ENCODE measurements at places on chromosomes 1 and 21.

DNA sequence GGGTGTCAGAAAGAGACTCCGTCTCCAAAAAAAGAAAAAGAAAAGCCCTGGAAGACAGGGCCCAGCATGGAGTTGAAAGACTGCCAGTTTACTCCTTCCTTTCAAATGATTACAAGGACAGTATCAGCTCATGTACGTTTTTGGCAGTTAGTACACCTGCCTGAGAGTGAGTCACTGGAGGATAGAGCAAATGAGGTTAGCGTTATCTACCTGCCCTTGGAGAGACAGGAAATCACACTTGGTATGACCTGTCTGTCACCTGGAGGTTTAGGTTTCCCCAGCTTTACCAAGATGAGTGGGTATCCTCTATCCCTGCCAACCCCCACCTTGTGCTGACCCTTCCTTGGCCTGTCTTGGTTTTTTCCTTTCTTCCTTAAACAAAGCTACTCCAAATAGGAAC, 96.8 kb upstream of the BMP8A start:
- no peak for DNase-seq

GRCh38 chr1:232292239-232292638, 337.7 kb downstream of the SIPA1L2 start:
- DNase-seq = no peak

DNA sequence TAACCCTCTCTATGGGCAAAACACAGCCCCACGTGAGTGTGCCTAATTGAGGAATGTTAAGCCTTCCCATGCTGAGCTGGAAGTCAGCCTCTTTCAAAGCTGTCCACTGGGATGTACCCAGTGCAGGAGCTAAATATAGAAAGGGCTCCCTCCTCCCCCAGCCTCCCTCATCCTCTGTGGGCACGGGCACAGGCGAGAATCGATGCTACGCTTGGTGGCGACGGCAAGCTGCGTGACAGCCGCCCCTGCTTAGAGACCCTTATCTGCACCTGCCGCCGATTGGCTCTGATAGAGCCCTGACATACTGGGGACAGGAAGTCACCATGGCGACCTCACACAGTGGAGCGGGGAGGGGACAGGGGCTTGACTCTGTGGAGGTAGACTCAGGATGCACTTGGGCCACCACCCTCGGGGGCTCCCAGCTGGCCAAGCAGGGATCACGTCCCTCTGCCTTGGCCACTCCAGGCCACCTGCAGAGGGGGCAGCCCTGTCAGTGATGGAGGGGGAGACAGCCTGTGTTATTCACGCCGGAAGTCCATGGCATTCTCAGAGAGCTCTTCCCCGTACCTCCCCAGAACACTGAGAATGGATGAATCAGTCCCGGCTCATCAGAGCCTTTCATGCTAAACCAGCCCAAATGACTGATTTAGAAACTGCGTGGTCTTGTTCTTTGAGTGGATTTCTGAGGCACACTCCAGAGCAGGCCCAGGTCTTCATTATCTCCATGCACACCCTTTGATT, 84.8 kb downstream of the KCND3 start:
- DNase-seq = no peak

- no peak for DNase-seq
These were observed 17.7 kb upstream of the OBSCN start for GRCh38 chr1:228190182-228190581.

DNA sequence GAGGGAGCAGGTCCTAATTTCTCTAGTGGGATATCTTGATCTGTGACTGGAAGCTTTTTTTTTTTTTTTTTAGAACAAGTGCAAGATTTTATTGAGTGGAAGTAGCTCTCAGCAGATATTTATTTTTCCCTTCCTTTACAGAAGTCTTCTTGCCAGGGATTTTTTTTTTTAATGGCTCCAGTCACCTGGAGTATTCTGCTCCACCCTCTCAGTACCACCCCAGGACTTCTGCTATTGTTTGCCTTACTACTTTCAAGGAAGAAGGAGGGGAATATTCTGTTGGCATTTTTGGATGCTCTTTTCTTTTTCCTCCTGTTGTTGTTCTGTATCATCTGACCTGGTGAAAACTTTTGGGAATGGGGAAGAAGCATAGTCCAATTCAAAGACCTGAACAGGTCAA, 23.1 kb upstream of the CYP2J2 start:
- DNase-seq = no peak

DNA sequence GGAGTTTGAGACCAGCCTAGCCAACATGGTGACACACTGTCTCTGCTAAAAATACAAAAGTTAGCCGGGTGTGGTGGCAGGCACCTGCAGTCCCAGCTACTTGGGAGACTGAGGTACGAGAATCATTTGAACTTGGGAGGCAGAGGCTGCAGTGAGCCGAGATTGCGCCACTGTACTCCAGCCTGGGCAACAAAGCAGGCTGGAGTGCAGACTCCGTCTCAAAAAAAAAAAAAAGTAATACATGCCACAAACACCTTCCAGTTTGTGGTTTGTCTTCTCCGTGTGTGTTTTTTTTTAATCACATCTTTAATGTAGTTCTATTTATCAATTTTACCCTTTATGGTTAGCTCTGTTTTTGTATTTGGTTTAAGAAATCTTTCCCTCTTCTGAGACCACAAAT, 22.3 kb downstream of the POGZ start:
- no peak for DNase-seq

DNA sequence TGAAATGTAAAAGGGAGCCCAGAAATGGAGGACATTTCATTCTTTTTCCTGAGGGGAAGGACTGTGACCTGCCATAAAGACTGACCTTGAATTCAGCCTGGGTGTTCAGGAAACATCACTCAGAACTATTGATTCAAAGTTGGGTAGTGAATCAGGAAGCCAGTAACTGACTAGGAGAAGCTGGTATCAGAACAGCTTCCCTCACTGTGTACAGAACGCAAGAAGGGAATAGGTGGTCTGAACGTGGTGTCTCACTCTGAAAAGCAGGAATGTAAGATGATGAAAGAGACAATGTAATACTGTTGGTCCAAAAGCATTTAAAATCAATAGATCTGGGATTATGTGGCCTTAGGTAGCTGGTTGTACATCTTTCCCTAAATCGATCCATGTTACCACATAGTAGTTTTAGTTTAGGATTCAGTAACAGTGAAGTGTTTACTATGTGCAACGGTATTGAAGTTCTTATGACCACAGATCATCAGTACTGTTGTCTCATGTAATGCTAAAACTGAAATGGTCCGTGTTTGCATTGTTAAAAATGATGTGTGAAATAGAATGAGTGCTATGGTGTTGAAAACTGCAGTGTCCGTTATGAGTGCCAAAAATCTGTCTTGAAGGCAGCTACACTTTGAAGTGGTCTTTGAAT, 2.9 kb downstream of the RGS2 start:
- DNase-seq = no peak

DNA sequence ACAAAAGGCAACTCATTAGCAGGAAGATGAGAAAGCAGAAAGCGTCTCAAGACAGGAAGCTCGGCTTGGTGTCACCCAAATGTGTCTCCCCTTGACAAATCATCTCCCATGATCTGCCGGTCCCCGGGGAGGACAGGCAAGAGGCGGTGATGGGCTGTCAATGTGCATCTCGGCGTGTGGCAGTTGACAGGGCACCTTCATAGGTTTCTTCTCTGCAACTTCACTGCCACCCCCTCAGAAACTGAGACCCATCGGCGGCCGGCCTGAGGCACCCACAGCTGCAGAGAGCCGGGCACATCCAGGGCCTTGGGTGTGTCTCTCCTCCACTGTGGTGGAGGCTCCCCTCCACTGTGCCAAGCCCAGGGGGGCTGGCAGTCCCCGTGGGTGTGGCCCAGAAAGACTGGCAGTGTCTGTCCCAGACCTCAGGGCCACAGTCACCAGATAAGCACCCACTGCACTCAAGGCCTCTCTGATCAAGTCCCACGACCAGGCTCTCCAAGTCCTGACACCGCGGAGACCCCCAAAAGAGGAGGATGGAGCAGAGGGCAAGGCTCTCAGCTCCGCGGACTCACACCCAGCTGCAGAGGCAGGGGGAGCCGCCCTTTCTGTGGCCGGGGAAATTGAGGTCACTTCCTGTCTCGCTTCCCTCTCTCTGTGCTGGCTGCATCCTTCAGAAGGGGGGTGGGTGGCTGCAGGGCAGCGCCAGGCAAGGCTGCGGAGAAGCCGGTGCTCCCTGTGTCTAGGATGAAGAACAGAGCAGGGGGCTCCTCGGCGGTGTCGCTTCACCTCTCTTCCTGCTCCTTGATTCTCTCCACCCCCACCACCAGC, 39.6 kb upstream of the LBR start:
- DNase-seq = peak; percentile 80

DNA sequence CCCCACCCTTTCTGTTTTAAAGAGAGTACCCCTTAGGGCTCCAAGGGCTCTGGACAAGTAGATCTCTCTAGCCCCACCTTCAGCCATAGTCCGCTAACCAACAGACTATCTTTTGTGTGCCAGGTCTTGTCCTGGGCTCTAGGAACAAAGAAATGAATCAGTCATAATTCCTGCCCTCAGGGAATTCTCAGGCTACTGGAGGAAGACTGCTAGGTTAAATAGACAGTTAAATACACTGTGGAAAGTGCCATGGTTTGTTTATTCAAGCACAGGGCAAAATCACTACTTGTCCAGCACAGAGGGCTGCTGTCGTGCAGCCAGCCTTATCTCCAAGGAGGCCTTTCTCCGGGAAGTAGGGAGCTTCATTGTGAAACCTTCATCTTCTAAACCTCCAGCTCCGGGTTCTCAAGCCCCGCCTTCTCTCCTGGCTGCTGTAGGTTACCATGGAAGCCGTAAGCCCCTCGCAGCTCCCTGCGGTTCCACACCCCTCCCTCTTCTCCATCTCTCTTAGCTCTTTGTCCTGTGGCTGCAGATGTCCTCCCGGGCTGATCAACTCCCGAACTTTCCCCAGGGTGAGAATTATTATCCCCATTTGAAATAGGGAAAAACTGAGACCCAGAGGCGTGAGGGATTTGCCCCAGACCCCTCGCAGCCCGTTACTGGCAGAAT, 29.8 kb downstream of the SHISAL2A start:
- DNase-seq = no peak

- no peak for DNase-seq
These were observed 196.7 kb upstream of the DAB1 start for GRCh38 chr1:57620605-57621004.

DNA sequence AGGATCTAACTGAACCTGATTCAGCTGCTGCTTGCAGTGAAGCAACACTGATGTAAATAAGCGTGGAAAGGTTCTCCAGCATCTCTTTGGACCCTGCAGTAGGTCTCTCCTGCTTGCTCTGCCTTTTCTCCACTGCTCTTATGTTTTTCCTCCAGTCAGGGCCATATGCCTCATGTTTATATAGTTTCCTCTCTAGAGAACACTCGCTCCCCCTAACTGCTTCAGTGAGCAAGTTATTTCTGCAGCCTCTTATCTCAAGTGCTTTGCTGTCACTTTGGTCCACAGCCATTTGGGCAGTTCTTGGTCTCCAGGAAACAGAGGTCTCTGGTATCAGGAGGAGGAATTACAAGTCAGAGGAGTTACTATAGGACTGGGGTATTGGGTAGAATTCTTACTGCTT, 5.3 kb downstream of the PRUNE1 start:
- DNase-seq = no peak

DNA sequence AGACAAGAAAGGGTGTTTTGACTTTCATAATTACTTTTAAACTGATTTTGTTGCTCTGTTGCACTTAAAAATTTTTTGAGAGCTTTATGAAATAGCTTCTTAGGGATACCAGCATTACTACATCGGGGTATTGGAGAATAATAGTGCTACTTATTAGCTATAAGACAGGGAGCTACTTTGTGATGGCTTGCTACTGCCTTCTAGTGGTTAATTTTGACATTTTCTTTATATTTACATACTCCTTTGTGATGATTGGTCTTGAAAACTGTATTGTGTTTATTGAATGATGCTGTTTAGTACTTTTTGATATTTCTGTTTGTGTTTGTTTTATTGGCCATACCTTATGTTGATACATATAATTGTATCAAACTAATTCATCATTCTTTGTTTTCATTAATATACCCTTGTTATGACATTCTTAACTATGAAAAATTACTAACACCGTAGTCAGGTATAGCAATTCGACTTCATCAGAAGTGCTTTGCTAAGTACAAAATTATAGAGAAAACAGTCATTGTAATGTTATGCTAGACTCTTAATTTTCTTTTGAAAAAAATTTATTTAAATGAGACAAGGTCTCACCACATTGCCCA, 85.5 kb downstream of the CLIC4 start:
- peak; percentile 38 for DNase-seq

GRCh38 chr1:161381707-161382106, 14.0 kb upstream of the CFAP126 start:
- no peak for DNase-seq

DNA sequence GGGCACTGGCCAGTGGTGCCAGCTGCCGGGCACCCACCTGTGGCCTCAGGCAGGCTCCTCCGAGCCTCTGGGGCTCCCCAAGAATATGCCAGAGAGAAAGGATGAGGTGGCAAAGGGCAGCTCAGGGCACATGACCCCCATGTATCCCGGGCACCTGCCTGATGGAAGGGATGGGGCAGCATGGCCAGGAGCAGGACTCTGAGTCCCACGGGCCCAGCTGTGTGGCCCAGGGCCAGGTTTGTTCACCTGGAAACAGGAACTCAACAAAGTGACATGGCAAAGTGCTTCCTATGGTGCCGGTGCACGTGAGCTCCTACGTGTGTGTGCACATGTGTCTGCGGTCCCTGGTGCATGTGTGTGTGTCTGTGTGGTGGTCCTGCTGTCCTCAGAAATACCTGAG, 9.5 kb upstream of the GPR153 start:
- DNase-seq = no peak

DNA sequence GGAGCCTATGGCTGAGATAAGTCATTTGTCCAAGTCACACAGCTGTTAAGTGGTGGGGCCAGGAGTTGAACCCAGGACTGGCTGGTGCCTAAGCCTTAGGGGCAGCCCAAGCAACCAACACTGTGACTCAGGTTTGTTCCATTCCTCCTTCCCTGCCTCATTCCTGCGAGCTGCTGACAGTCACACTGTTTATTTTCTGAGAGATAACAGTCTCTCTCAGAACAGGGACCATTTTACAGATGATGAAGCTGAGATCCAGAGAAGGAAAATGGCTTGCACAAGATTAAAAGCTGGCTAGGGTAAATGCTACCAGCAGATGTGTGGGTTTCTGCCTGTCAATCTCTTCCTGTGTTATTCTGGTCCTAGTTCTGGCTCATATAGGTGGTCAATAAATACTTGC, 24.3 kb upstream of the TCEA3 start:
- no peak for DNase-seq

- no peak for DNase-seq
These were observed 20.9 kb downstream of the PANK4 start for GRCh38 chr1:2505461-2505994.

Measured in KG1 (cell line).